ENCODE measurements at places on chromosomes 4 and X.
A peak's percentile ranks its signal among the peaks of the same experiment; 100 is the strongest.

DNA sequence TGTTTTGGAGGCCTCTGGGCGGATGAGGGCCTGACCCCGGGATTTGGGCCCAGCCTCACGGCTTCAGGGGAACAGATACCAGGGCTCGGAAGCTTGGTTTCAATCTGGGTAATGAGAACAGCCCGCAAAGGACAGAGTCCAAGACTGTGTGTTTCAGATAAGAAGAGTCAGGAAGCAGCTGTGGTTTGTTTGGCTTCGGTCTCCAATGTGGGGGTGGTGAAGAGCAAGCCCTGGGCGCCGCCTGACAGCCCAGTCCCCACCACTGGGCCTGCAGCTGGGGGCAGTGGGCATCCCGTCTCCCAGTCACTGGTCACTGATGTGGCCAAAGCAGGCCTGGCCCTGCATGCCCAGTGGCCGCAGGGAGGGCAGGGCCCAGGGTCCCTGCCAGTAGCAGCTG is 9.1 kb downstream of the WFS1 start:
- no peak for DNase-seq

- no peak for DNase-seq
These were observed 76.8 kb upstream of the MCF2 start for GRCh38 chrX:139784807-139785206.

DNA sequence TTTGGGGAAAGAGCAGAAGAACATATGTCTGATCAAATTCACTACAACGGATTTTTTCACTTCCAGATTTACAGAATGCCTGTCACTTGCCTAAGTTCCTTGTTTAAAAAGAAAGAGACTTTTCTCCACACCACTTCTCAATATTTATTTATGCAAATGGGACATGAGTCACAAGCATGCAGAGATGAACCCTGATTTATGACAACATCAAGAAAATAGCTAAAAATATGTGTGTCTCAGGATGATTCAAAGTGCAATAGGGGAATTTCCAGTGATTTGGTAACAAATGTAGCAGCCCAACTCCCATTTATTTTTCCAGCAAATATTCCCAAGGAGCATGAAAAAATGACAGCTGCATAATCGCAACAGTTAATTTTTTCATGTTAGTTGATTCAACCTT is 180.4 kb upstream of the FAT1 start:
- DNase-seq = no peak

DNA sequence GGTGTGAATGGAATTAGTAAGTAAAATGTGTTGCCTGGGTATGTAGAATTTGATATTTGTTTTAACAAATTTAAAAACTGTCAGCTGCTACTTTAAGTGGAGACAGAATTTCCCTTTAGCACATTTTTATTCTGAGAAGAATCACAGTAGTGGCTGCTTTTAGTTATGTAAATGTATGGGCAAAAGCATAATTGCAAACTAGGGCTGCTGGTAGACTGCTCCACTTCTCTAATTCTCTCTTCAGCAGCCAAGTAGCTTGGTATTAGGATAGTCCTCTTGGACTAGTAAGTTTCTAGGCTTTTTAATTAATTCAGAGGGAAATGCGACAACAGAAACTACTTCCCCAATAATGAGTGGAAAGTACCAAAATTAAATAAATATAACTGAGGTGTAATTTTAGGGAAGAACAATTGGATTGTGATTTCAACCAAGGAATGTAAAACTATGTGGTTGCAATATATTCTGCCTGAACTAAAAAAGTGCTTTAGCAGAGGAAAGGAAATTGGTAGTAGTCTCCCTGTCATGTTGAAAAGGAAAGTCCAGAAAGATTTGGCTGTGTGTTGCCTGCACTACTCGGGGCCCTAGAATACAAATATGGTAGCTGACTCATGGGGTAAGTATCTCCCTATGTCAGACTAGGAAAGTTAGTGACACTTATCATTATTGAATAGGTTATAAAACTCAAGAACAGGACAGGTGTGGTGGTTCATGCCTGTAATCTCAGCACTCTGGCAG is 9.2 kb upstream of the EIF4E start:
- DNase-seq = no peak

GRCh38 chr4:52572936-52573485 is 86.1 kb downstream of the USP46 start:
- no peak for DNase-seq

DNA sequence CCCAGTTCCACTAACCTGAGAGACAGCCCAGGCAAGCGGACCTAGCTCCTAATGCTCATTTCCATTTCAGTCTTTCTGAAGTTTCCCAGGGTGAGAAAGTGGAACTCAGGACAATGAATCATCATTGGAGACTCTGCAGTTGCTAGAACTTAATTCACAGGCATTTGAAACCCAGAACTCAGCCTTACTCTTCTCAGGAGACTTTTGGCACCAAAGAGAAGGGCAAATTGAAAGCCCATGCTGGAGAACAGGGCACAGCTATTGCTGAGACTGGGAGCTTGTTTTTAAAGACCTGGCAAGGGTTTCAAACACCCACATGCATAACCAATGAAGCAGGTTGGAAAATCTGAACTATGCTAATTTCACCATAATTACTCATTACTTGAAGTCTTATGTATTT is 36.0 kb downstream of the BST1 start:
- no peak for DNase-seq

DNA sequence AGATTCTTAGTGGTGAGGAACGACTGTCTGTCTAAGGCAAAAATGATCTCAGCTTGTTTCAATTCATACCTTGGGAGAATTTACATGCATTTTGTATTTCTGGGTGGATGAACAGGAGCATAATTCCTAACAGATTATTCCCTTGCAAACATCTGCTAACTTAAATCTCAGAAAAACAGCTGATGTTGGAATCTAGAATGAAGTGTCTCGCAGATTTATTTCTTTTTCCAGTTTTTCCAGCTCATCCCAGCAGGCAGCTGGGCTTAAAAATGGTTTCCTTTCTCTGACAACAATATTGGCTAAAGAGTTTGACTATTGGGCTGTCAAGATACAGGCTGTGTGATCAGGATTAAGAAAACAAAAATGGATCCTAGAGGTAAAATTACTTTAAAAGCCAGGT is 1.1 kb downstream of the LNX1 start:
- DNase-seq = no peak

- no peak for DNase-seq
These were observed at the start of gene IL13RA1 for GRCh38 chrX:118726887-118727685. Gene IL13RA1, plus strand, starts transcription at chrX:118727606. Its CDS starts 33 bp downstream, at chrX:118727639.

GRCh38 chr4:150436598-150437370 is 145.2 kb upstream of the MAB21L2 start:
- no peak for DNase-seq

GRCh38 chrX:10325611-10326010 is 168.8 kb downstream of the CLCN4 start:
- no peak for DNase-seq

- peak; percentile 48 for DNase-seq
These were observed 32.2 kb upstream of the CCKAR start for GRCh38 chr4:26522478-26522877.

DNA sequence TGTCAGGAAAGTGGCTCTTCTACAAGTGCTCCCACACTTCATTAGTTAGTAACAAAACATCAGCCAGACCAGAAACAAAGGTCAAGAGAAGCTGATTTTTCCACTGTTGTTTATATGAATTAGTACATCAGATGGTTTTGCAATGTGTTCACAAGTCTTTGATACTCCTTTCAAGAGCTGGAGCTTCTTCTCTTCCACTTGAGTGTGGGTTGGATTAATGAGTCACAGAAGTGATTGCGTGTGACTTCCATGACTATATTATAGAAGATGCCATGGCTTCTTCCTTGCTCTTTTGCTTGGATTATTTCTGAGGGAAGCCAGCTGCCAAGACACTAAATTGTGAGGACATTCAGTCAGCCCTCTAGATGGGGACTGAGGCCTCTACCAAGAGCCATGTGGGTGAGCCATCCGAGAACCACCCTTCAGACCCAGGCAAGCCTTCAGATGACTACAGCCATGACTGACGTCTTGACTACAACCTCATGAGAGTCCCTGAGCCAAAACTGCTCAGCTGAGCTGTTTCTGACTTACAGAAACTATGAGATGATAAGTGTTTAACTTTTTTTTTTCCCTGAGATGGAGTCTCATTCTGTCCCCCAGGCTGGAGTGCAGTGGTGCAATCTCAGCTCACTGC is 18.1 kb downstream of the SOWAHB start:
- DNase-seq = no peak

DNA sequence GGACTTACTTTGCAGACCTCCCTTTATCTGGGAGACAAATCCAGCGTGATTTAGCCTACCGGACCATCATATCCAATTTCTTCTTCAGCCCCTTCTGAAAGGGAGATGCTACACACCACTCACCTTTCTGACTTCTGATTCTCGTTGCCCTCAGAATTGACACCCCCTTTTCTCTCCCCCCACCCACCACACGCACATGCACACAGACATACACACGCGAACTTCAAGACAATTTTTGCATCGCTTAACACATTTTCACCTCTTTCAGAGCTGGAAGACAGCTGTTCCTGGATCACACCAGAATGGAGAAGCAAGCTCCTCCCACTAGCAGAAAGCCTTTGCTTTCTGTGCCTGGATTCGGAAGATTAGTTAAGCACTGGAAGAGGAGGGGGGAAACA is 1.0 kb upstream of the SNCA start:
- no peak for DNase-seq

GRCh38 chr4:118081434-118081833 is 47.1 kb downstream of the NDST3 start:
- DNase-seq = no peak

GRCh38 chr4:20615486-20616260 is 84.6 kb upstream of the PACRGL start:
- no peak for DNase-seq

DNA sequence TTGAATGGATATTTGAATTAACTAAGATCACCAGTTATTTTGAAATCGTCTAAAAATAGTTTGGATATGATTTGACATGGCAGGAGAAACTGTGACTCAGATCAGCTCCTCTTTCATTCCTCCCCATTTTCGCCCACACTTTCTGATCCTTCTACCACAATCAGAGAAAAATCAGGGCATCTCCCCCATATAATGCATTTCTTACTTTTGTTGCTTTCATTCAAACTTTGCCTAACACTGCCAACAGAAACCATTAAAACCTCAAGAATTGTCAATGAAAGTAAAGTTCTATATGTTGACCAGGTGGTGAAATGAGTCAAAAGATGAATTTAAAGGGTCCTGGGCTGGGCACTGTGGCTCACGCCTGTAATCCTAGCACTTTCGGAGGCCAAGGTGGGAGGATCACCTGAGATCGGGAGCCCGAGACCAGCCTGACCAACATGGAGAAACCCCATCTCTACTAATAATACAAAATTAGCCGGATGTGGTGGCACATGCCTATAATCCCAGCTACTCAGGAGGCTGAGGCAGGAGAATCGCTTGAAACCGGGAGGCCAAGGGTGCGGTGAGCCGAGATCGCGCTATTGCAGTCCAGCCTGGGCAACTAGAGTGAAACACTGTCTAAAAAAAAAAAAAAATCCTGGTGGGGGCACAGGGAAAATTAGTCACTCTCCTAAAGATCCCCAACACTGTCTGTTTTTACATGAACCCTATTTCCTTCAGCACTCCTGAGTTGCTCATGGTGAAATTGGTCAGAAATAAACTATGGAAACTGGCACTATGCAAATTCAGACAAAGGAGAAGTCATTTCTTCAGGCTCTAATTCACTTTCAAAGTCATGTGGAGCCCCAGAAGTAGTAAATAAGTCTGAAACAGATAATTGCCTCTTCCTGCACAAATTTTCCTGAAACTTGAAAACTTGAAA is 122.8 kb upstream of the NOCT start:
- DNase-seq = no peak

DNA sequence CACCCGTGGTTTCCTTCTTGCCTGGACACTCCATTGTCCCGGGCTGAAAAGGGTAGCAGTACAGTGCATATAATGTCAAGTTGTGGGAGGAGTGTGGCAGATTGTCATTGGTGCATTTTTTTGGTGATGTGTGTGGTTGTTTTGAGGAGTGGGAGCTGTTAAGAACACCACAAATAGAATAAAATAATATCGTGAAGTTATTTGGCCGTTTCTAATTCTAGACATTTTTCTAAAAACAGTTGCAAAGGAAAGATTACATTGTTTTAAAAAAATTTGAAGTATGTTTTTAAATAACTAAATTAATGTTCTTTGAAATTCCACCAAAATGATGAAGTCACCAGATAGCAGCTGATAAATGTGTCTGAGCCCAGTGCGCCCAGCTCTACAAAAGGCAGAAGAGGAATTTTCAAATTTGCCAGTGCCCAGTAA is 1.3 kb downstream of the PKD2 start:
- no peak for DNase-seq

GRCh38 chr4:83947830-83948193 is 411.9 kb downstream of the GPAT3 start:
- no peak for DNase-seq

DNA sequence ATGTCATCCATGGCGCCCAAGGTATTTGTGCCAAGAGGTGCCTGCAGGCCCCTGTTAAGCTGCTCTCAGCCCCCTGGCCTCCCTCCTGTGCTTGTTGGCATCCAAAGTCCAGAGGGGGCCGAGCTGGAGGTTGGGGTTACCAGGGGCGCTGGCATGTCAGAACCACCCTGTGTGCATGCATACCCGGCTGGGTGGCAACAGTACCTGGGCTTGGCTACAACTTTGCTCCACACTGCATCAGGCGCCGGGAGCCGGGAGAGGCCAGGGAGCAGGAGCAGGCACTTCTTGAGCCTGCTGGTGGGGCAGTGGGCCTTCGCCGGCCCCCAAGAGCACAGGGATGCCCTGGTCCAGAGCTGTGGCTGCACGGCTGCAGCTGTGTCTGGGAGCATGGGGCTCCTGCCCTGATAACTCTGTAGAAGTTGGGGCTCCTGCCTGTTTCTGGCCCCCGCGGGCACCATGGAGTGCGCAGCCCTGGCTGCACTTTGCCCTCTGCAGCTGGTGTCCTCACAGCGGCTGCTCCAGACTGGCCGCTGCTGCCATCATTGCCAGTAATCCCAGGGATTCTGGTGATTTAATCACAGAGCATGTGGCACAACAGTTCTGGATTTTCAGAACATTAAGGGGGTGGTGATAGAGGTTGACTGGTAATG is 130.3 kb downstream of the ARHGAP10 start:
- DNase-seq = no peak

- no peak for DNase-seq
These were observed 174.0 kb upstream of the MAP3K15 start for GRCh38 chrX:19689170-19689779.

- DNase-seq = no peak
These were observed 119.0 kb downstream of the REELD1 start for GRCh38 chr4:146333187-146333894.

DNA sequence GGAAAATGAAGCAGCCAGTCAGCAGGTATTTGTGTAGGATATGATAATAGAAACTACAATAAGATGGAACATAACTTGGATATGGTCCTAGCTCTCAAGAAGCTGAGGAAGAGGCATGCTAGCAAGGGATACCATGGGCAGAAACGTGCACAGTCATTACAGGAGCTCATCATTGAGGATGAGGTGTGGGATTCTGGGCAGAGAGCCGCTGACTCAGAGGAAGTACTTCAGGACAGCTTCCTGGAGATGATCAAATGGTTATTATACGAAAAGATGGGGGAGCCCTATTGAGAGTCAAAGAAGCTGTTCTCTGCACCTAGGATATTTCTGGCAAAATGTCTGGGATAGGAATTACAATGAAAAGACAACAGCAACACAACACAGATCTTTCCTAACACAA is 116.0 kb upstream of the PDE5A start:
- DNase-seq = no peak

- DNase-seq = no peak
These were observed 36.4 kb upstream of the RBM41 start for GRCh38 chrX:107154787-107155620.

GRCh38 chr4:133131829-133132460 is 17.1 kb upstream of the PCDH10 start:
- no peak for DNase-seq

Data from T-helper 2 cell (primary cell).